ENCODE measurements at places on chromosomes 16 and 17.

GRCh38 chr17:16886655-16887322 lies 85.1 kb downstream of the TNFRSF13B start:
- DNase-seq = no peak

DNA sequence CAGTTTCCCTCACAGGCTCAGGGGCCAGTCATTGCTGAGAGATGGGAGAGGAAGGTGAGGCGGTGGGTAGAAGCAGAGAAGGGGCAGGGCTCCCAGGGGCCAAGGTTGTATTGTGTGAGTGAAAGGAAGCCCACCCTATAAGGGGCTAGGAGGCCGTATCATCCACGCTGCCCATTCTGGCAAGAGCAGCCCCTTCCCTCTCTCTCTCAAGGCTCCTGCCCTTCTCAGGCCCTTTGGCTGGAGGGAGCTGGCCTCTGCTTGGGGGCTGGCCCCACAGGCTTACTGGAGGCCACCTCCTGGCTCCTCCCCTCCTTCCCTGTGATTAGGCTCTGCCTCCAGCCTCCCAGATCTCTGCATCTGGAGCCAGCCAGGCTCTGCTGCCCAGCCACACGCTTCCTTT lies 7.6 kb downstream of the TBKBP1 start:
- no peak for DNase-seq

DNA sequence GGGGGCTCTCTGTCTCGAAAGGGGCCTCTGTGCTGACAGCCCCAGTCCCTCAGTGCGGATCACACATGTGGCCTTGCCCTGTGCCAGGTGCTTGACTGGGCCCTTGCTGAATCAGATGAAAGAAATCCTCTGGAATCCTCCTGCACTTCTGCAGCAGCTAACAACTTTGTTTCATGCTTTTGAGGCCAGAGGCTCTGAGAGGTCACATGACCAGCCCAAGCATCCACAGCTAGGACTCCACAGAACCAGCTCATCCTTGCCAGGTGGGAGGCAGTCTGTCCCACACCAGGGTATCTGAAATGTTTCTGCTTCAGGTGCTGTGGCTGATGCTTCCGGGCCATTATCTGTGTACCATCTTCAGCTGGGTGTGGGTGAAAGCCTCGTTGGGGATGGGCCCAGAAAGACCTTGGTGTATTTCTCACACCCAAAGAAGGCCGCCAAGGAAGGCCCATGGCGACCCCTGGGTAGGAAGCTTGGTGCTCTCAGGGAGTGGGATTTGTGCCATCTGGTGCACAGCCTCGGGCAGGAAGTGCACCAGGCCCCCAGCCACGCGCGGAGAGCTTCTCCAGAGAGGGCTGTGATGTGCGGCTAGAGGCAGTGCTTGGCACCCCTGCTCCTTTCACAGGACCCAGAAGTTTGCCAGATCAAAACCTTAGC lies 143.8 kb downstream of the CLEC16A start:
- peak; percentile 27 for DNase-seq

- DNase-seq = no peak
These were observed 1.6 kb upstream of the SLC5A10 start for GRCh38 chr17:18950346-18950745.

GRCh38 chr16:23948949-23949411 lies 113.2 kb downstream of the PRKCB start:
- DNase-seq = peak; percentile 36

GRCh38 chr17:28598389-28598788 lies 436 bp downstream of the SPAG5 start:
- no peak for DNase-seq

DNA sequence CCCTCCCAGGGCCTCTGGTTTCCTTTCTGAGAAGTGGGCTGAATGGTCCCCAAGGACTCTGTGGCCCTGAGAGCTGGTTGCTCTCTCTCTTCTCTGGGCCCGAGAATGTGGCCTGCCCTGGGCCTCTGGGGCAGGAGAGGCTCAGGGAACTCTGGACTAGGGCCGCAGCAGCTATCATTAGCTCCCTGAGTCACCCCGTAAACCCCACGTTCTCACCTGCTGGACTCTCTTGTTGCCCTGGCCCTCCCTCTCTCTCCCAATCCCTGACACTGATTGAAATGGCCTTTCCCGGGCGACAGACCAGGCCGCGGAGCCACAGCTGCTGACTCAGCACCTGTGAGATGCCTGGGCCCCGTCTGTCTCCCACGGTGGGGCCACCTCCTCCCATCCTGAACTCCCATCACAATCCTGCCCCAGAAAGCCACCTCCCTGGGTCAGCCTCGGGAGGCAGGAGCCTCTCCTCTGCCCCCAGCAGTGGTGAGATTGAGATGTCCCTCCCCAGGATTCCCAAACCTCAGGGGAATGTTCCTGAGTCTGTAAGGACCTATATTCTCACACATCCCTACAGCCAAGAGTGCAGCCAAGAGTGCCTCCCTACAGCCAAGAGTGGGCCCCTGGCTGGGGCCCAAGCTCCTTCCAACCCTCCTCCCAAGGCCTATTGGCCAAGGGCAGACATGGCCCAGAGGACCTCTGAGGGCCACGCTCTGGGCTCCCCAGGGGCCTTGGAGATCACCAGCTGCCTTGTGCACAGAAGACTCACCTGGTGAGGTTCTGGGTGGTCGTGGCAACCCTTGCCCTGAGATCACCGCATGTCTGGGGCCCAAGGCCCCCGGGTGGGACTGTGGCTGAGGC lies 470 bp downstream of the TRPV3 start:
- no peak for DNase-seq

Measured in stimulated activated CD4-positive, alpha-beta T cell treated with anti-CD3 and anti-CD28 coated beads, Interleukin-2, amount 100 ng/mL, for 4 hours (primary cell).